NCI-H510A treated with DMSO at 0.1 percent for 48 hours (cell line): ENCODE measurements at places on chromosomes 4 and X.

DNA sequence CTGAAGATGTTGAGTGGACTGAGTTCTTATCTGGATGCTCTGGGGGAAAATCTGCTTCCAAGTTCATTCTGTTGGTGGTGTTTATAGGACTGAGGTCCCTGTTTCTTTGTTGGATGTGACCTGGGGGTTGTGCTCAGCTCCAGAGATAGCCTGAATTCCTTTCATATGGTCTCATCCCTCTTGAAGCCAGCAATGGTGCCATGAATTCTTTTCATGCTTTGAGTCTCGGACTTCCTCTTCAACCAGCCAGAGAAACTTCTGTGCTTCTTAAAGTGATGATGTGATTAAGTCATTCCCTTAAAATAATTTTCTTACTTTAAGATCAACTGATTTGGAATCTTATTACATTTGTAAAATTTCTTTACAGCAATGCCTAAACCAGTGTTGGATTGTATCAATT lies 233.8 kb upstream of the UGT8 start:
- no peak for DNase-seq

GRCh38 chrX:48792219-48792618 lies 5.8 kb downstream of the GATA1 start:
- DNase-seq = no peak

DNA sequence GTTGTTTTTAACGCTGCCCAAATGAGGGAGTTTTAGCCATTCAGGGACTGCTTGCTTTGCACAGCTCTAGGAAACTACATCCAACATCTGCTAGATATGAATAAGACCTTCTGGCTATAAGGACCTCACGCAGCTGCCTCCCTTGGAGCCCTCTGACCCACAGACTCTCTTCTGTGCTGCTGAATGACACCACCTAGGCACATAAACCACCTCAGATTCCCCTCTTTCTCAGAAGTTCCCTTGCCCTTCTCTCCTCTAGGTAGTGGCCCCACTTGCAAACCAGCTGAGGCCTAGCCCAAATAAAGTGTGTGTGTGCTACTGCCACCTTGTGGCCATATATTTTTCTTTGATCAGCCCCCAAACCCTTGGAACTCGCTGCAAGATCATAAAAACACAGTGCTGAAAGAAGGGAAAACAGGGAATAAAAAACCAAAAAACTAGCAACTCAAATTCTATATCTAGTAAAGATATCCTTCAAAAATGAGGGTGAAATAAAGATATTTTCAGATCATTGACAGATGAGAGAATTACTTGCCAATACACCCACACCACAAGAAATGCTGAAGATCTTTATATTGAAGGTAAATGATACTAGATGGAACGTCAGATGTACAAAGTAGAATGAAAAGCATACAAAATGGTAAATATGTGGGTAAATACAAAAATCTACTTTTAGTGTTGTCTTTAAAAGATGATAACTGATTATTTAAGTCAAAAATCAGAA lies 265.9 kb downstream of the ADAMTS3 start:
- DNase-seq = peak; percentile 62

DNA sequence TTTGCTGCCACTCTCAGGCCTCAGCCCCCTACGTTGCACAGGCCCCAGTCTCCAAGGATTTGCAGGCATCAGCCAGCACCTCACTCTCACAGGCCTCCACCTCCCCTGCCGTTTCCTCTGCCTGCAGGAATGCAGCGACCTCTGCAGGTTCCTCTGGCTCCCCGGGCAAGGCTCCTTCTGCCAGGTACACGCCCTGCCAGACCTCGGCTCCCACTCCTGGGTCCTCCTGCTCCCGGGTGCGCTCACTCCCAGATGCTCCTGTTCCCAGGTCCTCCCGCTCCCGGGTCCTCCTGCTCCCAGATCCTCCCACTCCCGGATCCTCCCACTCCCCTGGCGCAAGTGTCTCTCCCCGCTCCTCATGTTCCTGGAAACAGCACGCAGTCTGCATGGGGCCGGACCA lies 144.4 kb upstream of the RADX start:
- DNase-seq = no peak

GRCh38 chr4:144316869-144317268 lies 176.4 kb upstream of the GYPA start:
- no peak for DNase-seq

DNA sequence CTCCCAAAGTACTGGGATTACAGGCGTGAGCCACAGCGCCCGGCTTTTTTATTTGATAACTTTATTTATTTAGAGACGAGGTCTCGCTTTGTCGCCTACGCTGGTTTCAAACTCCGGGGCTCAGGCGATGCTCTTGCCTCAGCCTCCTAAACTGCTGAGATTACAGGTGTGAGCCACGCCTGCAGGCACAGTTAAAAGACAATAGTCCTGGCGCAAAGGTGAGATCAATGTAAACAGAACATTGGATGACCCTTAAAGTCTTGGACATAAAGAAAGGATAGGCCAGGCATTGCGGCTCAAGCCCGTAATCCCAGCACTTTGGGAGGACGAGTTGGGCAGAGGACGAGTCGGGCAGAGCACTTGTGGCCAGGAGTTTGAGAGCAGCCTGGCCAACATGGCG lies 2.8 kb upstream of the TXLNG start:
- no peak for DNase-seq

GRCh38 chr4:74111990-74112389 lies 13.0 kb upstream of the CXCL2 start:
- peak; percentile 40 for DNase-seq

DNA sequence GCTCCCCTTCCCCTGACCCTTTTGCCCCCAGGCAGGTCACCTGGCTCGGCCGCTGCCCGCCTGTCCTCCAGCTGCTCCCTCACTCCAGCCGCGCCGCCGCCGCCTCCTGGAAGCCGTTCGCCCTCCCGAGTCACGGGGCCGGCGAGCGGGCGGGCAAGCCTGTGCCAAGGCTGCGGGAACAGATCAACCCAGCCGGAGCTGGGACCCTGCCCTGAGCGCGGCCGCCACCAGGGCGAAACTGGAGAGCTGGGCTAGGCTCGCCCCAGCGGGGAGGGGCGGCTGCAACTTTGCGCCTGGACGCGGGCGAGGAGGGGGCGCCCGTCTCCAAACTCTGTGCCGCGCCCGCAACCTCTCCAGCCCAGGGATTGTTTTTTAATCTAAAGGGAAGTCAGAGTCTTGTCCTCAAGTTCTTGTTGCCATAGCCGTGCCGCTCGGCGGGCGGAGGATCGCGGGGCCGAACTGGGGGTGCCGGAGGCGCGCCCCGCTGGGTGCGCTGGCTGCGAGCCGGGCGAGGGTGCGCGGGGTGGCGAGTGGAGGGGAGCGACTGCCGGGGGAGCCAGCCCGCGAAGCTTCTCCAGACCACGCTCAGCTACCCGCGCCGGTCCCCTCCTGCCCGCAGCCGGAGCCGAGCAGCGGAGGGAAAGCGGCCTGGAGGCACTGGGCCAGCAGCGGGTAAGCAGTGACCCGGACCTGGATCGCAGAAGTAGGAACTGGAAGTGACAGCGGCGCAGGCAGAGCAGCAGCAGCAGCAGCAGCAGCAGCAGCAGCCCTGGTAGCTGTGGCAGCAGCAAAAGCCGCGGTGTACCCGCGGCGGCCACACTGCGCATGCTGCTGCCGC lies 13.4 kb downstream of the ARHGEF6 start:
- DNase-seq = peak; percentile 28

- no peak for DNase-seq
Observed at GRCh38 chr4:37892641-37893040, 1.8 kb downstream of the TBC1D1 start.

DNA sequence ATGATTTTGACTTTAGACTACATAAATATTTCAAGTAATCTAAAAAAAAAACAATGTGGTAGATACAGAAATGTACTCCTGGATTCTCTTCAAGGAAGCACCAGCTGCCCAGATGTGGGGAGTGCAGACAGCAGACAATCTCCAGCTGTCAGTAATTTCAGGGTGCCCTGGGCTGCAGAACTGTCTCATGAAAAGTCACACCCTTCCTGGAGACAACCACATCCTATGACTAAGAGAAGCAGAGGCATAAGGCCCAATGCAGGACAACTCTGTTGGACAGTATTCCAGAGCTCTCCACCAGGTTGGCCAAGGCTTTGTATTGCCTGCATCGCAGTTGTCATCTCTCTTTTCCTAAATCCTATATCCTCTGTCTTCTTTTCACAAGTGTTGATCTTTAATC lies 34.4 kb upstream of the BLTP1 start:
- DNase-seq = no peak

DNA sequence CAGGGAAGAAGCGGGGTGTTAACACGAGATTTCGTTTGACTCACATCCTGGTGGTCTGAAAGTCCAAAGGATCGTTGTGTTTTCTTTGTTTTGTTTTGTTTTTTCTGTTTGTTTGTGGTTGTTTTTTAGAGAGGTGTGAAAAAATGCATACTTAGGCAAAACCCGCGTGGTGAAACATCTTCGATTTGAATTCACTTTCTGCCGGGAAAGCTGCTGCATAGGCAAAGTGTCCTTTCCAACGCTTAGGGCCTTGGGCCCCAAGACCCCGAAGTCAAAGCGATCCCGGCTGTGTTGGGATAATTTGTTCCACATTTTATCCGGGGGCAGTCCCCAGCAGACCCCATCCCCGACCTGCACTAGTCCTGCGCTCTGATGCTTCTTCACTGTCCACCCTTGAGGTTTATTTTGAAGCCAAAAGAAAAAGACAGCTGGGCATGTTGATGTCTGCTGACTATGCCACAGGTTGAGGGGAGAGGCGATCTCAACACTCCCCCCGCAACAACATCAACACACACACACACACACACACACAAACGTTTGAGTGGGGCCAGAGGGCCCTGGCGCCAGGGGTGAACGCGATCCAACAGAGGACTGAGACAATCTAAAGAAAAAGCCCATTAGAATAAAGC lies 2.0 kb downstream of the MSX1 start:
- DNase-seq = no peak

DNA sequence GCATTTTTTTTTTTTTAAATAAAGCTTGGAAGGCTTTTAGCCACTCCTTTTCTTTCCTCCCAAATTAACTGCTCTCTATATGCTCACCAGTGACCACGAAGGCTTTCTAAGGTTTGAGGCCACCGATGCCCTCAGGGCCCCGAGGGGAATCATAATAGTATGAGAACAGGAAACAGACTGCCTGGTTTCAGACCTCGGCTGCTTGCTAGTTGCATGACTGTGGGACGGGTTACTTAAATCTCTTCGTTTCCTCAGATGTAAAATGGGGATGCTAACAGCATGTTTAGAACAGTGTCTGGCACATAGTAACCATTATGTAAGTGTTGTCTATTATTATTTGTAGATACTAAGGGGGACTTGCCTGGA lies 3.6 kb downstream of the LINC00632 start:
- no peak for DNase-seq

- no peak for DNase-seq
Observed at GRCh38 chr4:75243570-75243969, 270.6 kb downstream of the RCHY1 start.
